ENCODE measurements at places on chromosomes 1 and 21.

DNA sequence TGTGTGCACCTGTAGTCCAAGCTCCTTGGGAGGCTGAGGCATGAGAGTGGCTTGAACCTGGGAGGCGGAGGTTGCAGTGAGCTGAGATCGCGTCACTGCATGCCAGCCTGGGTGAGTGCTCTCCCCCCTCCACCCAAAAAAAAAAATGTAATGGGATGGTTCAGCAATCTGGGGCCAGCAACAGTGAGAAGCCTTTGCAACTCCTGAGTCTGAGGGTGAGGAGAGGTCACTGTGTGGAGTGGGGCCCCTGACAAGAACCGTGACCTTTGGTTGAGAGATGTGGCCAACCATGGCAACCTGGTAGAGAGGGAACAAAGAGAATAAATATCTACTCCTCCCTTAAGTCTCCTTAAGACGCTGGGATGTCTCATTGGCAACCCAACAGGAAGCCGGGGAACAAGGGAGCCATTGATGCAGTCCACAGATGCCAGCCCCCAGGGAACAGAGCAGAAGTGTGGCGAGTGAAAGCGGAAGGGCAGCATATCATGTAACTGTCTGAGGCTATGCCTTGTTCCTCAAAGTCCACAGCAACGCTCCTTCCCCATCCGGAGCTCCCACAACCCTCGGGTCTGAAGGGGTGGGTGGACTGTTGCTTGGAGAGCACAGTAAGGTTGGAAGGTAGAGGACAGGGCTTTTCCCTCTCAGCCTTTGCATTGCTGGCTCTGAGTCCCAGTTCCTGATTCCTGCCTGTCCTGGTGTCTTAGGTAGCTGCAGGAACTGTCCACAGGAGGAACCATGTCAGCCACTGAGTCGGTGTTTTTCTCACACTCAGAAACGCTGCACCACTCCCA lies 8.3 kb downstream of the TRNP1 start:
- DNase-seq = no peak

DNA sequence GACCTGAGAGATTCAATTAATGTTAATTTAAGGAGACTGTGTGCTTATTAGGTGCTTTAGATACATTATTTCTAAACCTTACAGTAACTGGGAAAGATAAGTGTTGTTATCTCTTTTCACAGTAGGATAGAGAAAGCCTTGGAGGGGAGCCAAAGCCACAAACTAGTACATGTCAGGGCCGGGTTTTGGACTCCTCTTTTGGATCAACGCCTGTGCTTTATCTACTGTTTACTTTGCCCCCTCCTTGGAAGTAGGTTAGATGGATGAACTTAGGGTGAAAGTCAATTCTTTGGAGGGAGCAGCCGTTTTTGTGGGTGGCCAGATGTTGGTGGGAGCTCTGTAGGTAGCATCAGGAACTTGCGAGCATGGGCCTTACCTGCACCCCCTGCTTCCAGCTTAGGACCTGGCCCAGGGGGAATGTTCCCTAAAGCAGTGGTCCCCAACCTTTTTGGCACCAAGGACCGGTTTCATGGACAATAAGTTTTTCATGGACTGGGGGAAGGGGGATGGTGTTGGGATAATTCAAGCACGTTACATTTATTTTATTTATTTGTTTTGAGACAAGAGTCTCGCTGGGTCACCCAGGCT lies 1.7 kb downstream of the HHAT start:
- DNase-seq = no peak

DNA sequence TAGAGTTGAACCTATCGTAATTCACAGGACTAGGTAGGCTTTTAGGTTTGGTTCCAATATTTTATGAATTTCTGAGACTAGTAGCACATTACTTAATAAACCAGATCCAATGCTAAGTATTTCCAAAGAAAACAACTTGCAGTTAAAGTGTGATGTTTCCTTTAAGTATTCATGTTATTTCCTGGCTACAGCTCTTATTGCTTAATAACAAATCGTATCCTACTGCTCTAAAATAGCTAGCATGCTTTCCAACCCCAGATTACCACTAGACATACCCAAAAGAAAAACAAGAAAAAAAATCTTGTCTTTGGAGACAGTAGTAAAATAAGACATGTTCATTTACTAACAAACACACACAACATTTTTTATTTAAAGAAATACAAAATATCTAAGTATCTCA lies 898 bp downstream of the KRTAP27-1 start:
- no peak for DNase-seq

DNA sequence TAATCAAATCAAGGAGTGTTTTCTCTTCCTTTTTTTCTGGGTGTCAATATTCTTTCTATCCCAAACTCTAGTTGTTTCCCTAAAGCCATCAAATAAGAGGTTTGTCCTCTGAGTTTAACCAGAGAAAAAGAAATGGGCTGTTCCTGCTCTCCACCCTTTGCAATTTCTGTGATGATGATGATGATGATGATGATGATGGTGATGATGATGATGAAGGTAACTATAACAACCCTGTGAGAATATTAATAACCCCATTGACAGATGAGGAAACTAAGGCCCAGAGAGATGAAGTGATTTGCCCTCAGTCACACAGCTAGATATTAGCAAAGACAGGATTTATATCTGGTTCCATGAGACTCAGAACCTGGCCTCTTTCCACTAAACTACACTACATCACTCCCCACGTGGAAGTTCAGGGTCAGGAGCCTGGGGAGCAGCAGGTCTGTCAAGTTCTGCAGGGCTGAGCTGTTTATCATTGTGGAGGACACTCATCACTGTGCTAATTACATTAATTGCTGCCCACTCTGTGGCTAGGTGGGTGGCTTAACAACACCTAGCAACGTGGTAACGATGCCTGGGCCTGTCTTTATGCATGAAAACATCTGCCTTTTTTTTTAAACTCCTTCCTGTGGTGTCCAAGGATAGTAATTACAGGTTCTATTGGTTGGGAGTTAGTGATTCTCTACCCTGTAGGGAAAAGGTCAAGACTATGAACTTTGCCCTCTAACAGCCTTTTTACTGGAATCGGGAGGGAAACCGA lies 19.0 kb upstream of the JUN start:
- DNase-seq = no peak

GRCh38 chr21:32653326-32653901 lies 41.2 kb upstream of the CFAP298 start:
- DNase-seq = no peak

- DNase-seq = no peak
These were observed 1548.6 kb upstream of the B3GALT2 start for GRCh38 chr1:194734970-194735369.

DNA sequence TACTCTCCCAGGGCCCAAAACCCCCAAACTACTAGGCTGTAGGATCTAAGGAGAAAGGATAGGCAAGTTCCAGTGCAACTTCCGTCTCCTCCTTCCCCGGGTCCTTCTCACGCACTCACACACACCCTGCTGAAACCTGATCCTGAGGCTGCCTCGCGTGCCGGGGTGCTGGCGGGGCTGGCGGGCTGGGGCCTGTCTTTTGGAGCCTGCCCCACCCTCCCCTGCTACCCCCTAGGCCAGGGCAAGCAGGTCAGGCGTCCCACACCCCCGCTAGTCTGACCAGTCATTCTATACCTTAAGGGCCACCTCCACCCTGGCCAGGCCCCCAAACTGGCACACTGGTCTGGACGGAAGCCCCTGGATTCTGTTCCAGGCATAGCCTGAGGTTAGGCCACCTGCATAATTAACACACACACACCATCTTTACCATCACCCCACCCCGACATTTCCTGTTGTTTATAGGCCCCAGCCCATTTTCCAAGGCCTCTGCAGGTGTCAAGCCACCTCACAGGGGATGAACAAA lies 48.3 kb upstream of the ARTN start:
- DNase-seq = no peak

GRCh38 chr1:2248127-2248826 lies 20.2 kb downstream of the SKI start:
- DNase-seq = no peak

All from stimulated activated CD8-positive, alpha-beta memory T cell treated with anti-CD3 and anti-CD28 coated beads, Interleukin-4, amount 100 ng/mL, for 1 hour (primary cell).